ENCODE measurements at places on chromosomes 16 and 17.

GRCh38 chr16:14454391-14454790, 175.7 kb downstream of the PARN start:
- peak; percentile 64 for DNase-seq

GRCh38 chr16:11089504-11090124, 145.2 kb downstream of the CLEC16A start:
- peak; percentile 39 for DNase-seq

GRCh38 chr17:31573047-31573446, 181.6 kb downstream of the RAB11FIP4 start:
- DNase-seq: no peak

- DNase-seq: peak; percentile 40
Measured at GRCh38 chr17:82065638-82066303, at the start of gene DUS1L. Gene DUS1L, minus strand, starts transcription at chr17:82065804. Its CDS starts 745 bp downstream, at chr17:82065059.

- peak; percentile 47 for DNase-seq
Measured at GRCh38 chr16:78796221-78796866, 696.9 kb downstream of the WWOX start.

- no peak for DNase-seq
Measured at GRCh38 chr17:3527468-3527867, 30.1 kb downstream of the TRPV3 start.

DNA sequence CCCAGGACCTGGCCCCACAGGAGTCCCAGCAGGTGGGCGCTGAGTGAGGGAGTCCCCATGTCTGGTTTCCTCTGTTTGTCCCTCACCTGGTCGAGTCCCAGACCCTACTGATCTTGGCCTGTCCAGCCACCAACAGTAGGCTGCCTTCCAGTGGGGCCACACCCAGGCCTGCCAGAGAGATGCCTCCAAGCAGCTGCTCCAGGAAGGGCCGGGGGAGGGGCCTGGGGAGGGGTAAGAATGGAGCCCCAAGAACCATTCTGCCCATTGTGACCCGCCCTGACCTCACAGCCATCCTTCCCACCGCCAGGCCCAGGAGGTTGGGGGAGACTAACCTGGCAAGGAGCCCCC, 736 bp downstream of the SPATA20 start:
- no peak for DNase-seq

DNA sequence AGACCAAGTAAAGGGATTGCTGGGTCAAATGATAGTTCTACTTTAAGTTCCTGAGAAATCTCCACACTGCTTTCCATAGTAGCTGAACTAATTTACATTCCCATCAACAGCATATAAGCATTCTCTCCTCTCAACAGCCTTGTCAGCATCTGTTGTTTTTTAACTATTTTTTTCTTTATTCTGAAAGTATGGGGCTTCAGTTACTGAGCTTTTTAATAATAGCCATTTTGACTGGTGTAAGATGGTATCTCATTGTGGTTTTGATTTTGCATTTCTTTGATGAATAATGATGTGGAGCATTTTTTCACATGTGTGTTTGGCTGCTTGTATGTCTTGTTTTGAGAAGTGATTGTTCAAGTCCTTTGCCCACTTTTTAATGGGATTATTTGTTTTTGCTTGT, 2.5 kb downstream of the KRTAP2-2 start:
- DNase-seq: no peak

All from NCI-H226 (cell line).